ENCODE measurements at places on chromosomes 16 and 17. TPM values are rescaled to one million over a fixed set of nuclear protein-coding genes. Genes with fewer than 3 reads are reported as not detected.

CBX4 gene
- polyA plus RNA-seq = 9.7 TPM

CDK5RAP3 gene
- polyA plus RNA-seq = 75.1 TPM

MYH4 gene
- polyA plus RNA-seq = not detected

DHX58 gene
- 11.9 TPM for polyA plus RNA-seq

EFCAB5 gene
- polyA plus RNA-seq = 0.71 TPM

CACNG3 gene
- not detected for polyA plus RNA-seq

NME4 gene
- 54.4 TPM for polyA plus RNA-seq

SMURF2 gene
- 7.8 TPM for polyA plus RNA-seq

ZFP3 gene
- 1.3 TPM for polyA plus RNA-seq

DNA sequence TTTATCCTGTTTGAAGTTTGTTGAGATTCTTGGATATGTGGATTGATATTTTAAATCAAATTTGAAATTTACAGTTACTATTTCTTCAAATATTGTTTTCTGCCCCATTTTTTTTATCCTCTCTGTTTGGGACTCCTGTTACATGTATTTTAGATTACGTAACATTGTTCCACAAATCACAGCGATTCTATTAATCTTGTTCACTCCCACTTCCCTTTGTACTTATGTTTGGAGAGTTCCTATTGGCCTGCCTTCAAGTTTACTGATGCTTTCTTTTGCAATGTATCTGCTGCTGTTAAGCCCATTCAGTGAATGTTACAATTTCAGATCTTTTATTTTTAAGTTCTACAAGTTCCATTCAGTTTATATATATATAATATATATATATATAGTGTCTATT, 288.3 kb upstream of the TNRC6C start:
- H3K4me3 ChIP-seq = no peak overlapping the region
- H3K27ac ChIP-seq = no peak overlapping the region
- no peaks in the 10 kb centered on the region for H3K36me3 ChIP-seq
- no peak for DNase-seq

- no peaks in the 10 kb centered on the region for H3K27me3 ChIP-seq
- DNase-seq = no peak
- H3K27ac ChIP-seq = no peak overlapping the region
- no peak overlapping the region for H3K4me3 ChIP-seq
- no peaks in the 10 kb centered on the region for H3K4me1 ChIP-seq
These were observed 17.7 kb upstream of the HS3ST3A1 start for GRCh38 chr17:13619462-13619861.

DNA sequence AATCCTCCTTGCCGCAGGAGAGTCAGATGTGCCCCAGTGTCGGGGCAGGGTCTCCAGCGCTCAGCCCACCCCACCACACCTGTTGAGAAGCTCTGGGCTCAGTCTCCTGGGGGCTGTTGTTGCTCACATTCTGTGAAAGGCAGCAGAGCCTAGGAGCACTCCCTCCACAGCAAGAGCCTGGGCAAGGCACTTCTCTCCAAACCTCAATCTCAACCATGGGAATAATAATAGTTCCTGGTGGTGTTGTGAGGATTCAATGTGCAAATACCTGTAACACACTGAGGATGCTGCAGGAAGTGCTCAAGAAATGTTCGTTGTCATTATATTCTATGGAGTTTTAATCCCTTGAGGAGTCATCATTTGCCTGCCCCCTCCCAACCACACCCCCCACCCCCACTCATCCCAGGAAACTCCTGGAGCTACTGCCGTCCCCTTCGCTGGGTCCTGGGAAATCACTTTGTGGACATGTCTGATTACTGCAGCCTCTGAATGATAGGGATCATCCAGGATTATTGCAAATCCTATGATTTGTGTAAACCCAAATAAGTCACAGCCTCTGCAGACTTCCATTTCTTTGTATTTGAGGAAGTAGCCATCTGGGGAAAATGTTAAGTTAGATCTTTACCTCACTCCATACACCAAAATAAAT, 61.5 kb downstream of the CCT6B start:
- no peak overlapping the region for H3K27ac ChIP-seq
- no peaks in the 10 kb centered on the region for H3K27me3 ChIP-seq
- DNase-seq = no peak
- H3K4me1 ChIP-seq = no peaks in the 10 kb centered on the region
- no peaks in the 10 kb centered on the region for H3K36me3 ChIP-seq

DNA sequence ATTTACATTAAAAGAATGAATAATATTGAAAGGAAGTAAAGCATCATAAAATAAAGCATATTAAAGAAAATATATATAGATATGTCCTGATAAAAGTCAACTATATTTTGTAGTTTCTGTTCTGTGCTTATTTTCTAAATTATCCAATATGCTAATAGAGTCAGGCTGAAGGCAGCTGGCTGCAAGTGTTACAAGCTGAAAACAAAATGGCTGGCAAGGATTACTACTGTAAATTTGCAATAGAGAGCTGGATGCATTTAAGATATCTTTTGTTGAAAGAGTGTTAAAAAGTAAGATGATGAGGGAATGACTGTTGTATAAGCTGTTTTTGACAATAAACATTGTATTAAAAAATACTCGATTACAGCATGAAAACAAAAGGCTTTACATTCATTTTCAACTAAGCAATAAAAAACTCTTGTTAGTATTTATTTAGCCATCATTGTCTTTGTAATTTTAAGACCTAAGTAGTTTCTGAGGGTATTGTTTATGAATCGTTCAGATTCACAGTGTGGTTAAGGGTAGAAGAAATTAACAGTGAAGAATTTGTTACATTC, 76.3 kb downstream of the TANC2 start:
- H3K27ac ChIP-seq = no peak overlapping the region
- H3K36me3 ChIP-seq = no peaks in the 10 kb centered on the region
- no peak for DNase-seq
- no peak overlapping the region for H3K4me3 ChIP-seq
- no peaks in the 10 kb centered on the region for H3K27me3 ChIP-seq

GRCh38 chr16:17724242-17724898, 253.6 kb upstream of the XYLT1 start:
- H3K27ac ChIP-seq = no peak overlapping the region
- H3K4me1 ChIP-seq = no peaks in the 10 kb centered on the region
- no peak for DNase-seq
- H3K4me3 ChIP-seq = no peak overlapping the region
- H3K36me3 ChIP-seq = no peaks in the 10 kb centered on the region

DNA sequence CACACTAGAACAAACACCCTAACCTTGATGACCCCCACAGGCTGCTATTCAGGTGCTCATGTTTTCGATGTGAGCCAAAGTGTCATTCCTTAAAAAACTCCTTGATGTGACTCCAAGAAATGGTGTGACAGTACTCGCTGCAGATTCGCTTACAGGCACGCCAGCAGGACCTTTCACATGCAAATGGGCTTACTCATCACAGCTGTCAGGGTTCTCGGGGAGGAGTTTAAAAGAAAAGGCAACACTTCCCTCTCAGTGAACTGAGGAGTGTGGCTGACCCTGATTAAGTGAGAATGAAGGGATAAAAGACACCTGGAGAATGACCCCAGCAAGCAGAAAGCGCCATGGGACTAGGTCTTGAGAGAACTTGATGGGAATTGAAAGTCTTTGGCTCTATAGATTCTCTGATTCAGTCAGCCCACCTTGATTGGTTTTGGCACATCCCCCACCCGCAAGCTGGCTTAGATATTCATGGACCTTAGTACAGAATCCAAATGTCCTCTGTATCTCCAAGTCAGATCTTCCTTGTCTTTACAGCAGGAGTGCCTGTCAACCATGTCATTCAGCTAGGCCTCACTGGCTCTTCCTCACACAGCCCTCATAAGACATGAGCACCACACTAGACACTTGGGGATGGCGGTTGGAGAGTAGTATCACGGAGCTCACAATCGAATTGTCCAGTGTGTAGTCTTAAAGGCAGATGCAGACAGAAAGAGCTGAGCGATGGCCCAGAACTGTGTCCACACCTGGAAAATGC, 82.6 kb downstream of the HIC1 start:
- H3K27me3 ChIP-seq = no peaks in the 10 kb centered on the region
- H3K27ac ChIP-seq = no peak overlapping the region
- no peak for DNase-seq
- H3K4me1 ChIP-seq = peaks cover 14% of the 10 kb centered on the region
- H3K36me3 ChIP-seq = no peaks in the 10 kb centered on the region

GRCh38 chr16:30958175-30959079, 873 bp downstream of the SETD1A start:
- no peaks in the 10 kb centered on the region for H3K27me3 ChIP-seq
- peak overlapping the region; percentile 95 for H3K4me3 ChIP-seq
- peak overlapping the region; percentile 92 for H3K27ac ChIP-seq
- no peak for DNase-seq
- peaks cover 28% of the 10 kb centered on the region for H3K4me1 ChIP-seq

GRCh38 chr17:71224824-71225575, 895.8 kb upstream of the SOX9 start:
- no peaks in the 10 kb centered on the region for H3K4me1 ChIP-seq
- no peaks in the 10 kb centered on the region for H3K36me3 ChIP-seq
- DNase-seq = no peak
- no peak overlapping the region for H3K27ac ChIP-seq
- no peaks in the 10 kb centered on the region for H3K27me3 ChIP-seq

DNA sequence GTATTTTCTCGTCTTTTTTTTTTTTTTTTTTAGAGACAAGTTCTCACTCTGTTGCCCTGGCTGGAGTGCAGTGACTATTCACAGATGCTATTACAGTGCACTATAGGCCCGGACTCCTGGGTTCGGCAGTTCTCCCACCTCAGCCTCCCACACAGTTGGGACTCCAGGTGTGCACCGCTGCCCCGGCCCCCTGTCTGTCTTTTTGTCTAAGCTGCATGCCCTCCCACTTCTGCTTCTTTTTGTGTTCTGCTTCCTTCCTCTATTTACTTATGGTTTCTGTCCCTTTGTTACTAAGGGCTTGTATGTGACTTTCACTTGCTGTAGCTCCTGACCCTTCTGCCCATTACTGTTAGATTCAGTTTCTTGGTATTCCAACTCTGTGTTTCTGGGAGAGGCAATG, 20.5 kb downstream of the SLC7A6 start:
- no peak overlapping the region for H3K4me3 ChIP-seq
- H3K36me3 ChIP-seq = no peaks in the 10 kb centered on the region
- peaks cover 100% of the 10 kb centered on the region for H3K4me1 ChIP-seq
- no peak for DNase-seq

GRCh38 chr17:3763777-3764170, 37.2 kb downstream of the ITGAE start:
- peak overlapping the region; percentile 30 for H3K27ac ChIP-seq
- no peak for DNase-seq
- H3K36me3 ChIP-seq = no peaks in the 10 kb centered on the region
- H3K27me3 ChIP-seq = no peaks in the 10 kb centered on the region
- peaks cover 54% of the 10 kb centered on the region for H3K4me1 ChIP-seq

- H3K4me3 ChIP-seq = peak overlapping the region; percentile 71
- peaks cover 18% of the 10 kb centered on the region for H3K4me1 ChIP-seq
These were observed 759 bp downstream of the ELAC2 start for GRCh38 chr17:13016881-13017654.

DNA sequence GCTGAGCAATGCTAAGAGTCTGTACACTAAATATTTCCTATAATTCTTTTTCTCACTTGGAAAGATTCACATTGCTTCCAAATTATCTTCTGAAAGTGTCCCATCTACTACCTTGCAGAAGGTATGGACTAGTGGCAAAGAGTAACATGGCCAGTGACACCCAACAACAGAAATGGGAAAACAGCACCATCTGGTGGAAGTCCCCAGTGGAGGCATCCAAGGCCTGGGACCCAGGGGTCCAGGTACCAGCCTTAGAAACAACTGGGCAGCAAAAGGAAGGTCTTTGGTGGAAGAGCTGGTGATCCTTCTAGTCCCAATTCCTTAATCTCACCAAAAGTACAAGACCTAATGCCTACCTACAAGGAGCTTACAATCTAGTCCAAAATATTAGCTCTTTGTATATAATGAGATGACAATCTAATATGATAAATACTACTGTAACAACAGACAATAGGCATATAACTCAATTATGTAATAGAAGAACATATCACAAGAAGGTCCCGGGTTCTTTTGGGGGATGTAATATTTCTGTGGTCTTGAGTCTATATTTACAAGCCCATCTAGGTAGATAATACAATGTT, 55.3 kb downstream of the SKAP1 start:
- H3K27me3 ChIP-seq = no peaks in the 10 kb centered on the region
- H3K4me1 ChIP-seq = peaks cover 23% of the 10 kb centered on the region
- peaks cover 4% of the 10 kb centered on the region for H3K36me3 ChIP-seq
- no peak overlapping the region for H3K4me3 ChIP-seq
- H3K27ac ChIP-seq = no peak overlapping the region
- DNase-seq = peak; percentile 21

DNA sequence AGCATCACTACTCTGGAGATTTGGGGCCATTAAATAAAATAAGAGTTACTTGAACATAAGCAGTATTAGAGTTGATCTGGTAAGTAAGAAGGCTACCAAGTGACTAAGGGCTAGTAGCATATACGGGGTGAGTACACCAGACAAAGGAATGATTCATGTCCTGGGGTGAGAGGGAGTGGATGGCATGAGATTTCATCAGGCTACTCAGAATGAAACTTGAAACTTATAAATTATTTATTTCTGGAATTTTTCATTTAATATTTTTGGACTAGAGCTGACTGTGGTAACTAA, 2.3 kb downstream of the SLFN5 start:
- no peaks in the 10 kb centered on the region for H3K27me3 ChIP-seq
- H3K27ac ChIP-seq = peak overlapping the region; percentile 93
- peaks cover 59% of the 10 kb centered on the region for H3K4me1 ChIP-seq
- peaks cover 23% of the 10 kb centered on the region for H3K36me3 ChIP-seq
- DNase-seq = no peak
- H3K4me3 ChIP-seq = peak overlapping the region; percentile 19

DNA sequence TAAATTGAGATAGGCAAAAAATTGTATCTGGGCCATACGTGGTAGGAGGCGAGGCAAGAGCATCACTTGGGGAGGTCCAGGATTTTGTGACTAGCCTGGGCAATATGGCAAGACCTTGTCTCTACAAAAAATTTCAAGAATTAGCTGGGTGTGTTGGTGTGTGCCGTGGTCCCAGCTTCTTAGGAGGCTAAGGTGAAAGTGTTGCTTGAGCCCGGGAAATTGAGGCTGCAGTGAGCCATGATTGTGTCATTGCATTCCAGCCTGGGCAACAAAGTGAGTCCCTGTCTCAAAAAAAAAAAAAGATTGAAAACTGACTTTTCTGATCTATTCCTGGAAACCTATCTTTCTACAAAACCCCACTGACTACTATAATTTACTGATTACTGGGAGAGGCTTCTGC, 26.7 kb downstream of the CDK12 start:
- H3K4me3 ChIP-seq = no peak overlapping the region
- H3K27me3 ChIP-seq = no peaks in the 10 kb centered on the region
- H3K4me1 ChIP-seq = no peaks in the 10 kb centered on the region
- no peak for DNase-seq
- H3K27ac ChIP-seq = no peak overlapping the region
- peaks cover 23% of the 10 kb centered on the region for H3K36me3 ChIP-seq

Data from CD4-positive, alpha-beta memory T cell (primary cell).